Stimulated activated CD4-positive, alpha-beta T cell treated with anti-CD3 and anti-CD28 coated beads, Interleukin-15, amount 100 ng/mL, for 1 hour (primary cell): ENCODE measurements at places on chromosomes 1 and 21.

GRCh38 chr1:21836729-21837128, 24.7 kb downstream of the LDLRAD2 start:
- no peak for DNase-seq

DNA sequence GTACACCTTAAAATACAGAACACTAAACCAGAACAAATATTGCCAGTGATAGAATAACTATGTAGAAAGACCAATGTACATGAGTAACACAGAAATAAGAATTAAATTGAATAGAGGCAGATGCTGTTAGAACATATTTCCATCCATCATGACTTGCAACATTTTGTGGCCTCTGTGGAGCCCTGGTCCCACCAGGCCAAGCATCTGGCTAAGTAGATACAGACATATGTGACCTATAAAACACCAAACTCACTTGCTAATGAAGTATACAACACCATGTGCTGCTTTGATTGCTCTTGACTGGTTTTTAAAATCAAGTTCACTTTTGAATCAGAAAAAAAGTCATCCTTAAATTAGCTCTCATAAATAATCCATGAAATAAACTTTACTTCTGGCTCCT, 20.5 kb downstream of the SLC19A2 start:
- DNase-seq: no peak

DNA sequence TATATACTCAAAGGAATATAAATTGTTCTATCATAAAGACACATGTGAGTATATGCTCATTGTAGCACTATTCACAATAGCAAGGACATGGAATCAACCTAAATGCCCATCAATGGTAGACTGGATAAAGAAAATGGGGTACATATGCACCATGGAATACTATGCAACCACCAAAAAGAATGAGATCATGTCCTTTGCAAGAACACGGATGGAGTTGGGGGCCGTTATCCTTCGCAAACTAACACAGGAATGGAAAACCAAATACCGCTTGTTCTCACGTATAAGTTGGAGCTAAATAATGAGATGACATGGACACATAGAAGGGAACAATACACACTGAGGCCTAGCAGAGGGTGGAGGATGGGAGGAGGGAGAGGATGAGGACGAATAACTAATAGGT, 16.0 kb upstream of the SGIP1 start:
- DNase-seq: no peak

- peak; percentile 60 for DNase-seq
Observed at GRCh38 chr1:6246497-6247467, 2.8 kb downstream of the HES3 start.

DNA sequence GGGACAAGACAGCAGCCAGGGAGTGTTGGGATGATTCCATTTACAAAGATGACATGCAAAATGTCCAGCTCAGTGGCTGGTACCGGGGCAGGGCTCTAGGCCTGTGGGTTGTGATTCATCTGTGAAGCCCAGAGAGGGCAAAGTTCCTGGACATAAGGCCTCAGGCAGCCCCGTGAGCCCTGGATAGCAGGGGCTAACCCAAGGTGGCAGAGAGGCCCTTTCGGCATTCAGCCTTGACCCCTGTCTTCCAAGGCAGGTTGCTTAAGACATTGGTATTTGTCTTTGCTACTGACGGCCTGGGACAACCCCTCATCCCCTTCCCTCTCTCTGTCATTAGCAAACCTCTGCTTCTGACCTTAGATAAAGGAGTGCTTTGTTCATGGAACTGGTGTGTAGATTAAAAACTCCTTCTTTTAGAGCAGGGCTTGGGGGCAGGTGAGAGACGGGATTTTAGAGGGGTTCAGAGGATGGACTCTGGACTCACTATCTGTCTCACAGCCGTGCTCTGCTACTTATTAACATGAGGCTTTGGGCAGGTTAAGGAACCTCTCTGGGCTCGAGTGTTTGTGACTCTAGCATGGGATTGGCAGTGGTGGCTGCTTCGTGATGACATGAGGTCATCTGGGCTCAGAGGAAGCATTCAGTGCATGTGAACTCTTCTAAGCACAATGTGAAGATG, 36.3 kb downstream of the TMEM51 start:
- DNase-seq: no peak

GRCh38 chr1:43968348-43968948, 1.4 kb upstream of the DPH2 start:
- no peak for DNase-seq

- DNase-seq: no peak
Observed at GRCh38 chr1:93815366-93816110, 63.5 kb downstream of the DNTTIP2 start.

DNA sequence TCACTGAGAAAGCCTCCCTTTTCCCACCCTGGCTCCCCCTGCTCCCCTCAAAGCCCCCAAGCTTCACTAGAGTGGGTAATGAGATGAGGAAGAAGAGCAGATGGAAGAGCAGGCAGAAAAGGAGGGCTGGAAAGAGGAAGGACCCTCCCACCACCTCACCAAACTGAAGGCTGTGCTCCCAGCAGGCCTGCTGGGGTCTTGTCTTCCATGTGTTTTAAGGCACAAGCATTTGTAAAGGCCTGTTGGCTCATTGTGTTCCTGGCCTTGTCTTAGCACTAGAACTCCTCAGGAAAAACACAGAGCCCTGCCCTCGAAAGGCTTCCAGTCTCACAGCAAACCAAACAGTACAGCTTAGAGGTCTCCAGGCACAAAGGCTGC, 51.5 kb downstream of the TOMM20 start:
- DNase-seq: no peak

GRCh38 chr1:197304638-197305200, 36.7 kb downstream of the CRB1 start:
- DNase-seq: no peak

GRCh38 chr21:14683063-14683462, 136.9 kb upstream of the SAMSN1 start:
- no peak for DNase-seq

- DNase-seq: no peak
Observed at GRCh38 chr1:11308699-11309224, 35.8 kb downstream of the UBIAD1 start.

GRCh38 chr1:214362188-214362882, 81.4 kb downstream of the SMYD2 start:
- DNase-seq: no peak

GRCh38 chr1:39732730-39733129, 6.0 kb upstream of the PPIE start:
- DNase-seq: no peak

DNA sequence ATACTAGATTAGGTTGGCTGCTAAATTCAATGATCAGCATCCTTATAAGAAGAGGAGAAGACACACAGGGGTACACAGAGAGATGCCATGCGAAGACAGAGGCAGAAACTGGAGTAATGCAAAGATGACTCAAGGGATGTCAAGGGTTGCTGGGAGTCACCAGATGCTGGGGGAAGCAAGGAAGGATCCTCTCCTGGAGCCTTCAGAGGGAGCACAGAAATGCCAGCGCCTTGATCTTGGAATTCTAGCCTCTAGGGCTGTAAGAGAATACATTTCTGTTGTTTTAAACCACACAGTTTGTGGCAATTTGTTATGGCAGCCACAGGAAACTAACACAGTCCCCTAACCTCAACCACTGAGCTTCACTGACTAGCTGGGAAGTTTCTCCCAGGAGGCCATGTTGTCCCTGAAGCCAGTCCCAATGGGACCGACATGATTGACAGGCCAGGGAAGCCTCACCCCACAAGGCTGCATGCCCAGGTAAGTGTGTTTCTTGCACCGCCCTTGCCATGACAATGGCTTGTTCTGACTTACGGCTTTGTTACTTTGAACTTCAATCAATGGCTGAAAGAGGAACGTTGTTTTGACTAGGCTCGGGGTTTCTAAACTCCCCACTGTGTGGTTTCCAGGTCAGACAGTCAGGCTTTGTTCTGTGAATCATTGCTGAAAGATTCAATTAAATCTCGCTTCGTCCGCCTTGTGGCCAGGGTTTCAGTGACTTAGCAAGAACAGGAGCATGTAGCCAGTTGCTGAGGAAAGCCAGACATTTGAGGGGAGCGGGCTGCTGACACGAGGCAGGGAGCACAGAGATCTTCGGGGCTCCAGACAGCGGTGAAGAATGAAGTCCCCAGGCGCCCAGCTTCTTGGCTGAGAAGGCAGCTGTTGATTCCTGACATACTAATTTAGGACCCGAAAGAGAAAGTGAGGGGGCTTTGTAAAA, 62.3 kb downstream of the RUNX1 start:
- DNase-seq: peak; percentile 45

- no peak for DNase-seq
Observed at GRCh38 chr1:27744556-27744955, 18.8 kb downstream of the FAM76A start.

DNA sequence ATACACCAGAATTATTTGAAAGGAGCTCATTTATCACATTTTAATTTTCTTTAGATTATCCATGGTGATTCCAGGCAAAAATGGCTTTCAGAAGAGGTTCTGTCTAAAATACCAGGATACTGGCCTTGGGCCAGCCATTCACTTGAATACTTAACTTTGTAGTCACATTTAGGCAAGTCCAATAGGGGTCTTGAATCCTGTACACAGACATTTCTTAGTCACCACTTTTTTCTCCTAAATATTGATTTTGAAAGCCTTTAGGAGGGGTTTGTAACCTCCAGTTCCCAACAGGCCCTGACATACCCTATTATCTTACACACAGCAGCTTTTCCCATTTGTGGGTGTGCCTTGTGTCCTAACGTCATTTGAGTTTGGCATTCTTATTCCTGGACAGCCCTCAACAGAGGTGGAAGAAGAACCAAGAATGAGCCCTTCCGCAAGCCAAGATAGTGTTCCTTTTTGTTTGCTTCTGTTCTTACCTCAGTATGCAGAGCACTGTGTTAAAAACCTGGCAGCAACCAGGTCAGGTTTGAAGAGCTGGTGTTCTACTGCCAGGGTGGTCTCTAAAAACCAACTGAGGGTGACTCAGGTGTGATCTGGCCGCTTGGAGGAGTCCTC, 19.5 kb downstream of the MAP3K7CL start:
- no peak for DNase-seq

GRCh38 chr1:30900931-30901560, 7.5 kb downstream of the SDC3 start:
- DNase-seq: no peak

- DNase-seq: no peak
Observed at GRCh38 chr1:12053752-12054548, 9.2 kb upstream of the TNFRSF8 start.

DNA sequence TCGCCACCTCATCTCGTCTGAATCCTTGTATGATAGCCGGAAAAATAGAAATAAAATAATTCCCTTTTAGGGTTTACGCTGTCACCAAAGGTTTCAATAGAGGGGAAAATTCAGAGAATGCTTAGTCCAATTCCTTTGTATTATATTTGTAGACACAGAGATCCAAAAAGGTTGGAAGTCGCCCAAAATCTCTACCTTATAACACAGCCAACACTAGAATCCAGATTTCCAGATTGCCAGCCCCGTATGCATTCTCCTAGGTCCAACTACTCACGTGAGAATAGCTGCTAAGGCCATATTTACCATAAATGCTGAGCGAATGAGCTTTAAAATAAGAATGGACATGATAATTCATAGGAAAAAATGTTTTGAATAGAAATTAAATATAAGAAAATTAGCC, 124.5 kb downstream of the KCNK1 start:
- DNase-seq: no peak

DNA sequence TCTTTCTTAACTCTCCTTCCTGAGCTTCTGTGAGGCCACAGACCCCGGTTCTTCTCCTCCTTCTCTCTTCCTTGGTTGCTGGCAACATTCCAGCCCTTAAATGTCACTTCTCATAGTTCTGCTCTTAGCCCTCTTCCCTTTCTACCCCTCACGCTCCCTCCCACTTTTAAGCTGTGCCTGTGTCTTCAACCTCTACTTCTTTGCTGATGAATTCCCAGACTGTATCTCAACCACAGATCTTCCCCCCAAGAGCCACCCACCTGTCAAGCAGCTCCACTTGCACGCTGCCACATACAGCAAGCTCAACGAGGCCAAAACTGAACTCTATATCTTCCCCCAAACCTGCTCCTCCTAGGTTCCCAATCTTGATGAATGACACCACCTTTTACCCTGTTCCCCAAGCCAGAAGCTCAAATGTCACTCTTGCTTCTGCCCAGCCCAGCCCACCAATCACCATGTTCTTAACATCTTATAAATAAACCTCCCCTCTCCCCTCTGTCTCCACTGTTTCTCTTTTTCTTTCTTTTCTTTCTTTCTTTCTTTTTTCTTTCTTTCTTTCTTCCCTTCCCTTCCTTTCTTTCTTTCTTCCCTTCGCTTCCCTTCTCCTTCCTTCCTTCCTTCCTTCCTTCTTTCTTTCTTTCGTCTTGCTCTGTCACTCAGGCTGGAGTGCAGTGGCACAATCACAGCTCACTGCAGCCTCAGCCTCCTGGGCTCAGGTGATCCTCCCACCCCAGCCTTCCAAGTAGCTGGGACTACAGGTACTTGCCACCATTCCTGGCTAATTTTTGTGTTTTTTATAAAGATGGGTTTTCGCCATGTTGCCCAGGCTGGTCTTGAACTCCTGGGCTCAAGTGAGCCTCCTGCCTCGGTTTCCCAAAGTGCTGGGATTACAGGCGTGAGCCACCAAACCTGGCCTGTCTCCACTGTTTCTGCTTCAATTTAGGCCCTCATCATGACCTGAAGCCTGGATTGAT, 19.8 kb upstream of the PTP4A2 start:
- DNase-seq: no peak

- DNase-seq: no peak
Observed at GRCh38 chr21:31090376-31090775, 52.1 kb upstream of the KRTAP19-8 start.
